Thyroid gland (tissue), 4 donors: ENCODE measurements at places on chromosomes 1 and 21.
A peak's percentile ranks its signal among the peaks of the same experiment; 100 is the strongest.

GRCh38 chr21:34355570-34355969 is 8.2 kb upstream of the KCNE2 start:
- H3K27me3 ChIP-seq: no peaks in the 10 kb centered on the region
- no peak overlapping the region for H3K27ac ChIP-seq
- no peaks in the 10 kb centered on the region for H3K4me1 ChIP-seq
- H3K36me3 ChIP-seq: no peaks in the 10 kb centered on the region
- no peak overlapping the region for H3K4me3 ChIP-seq

- DNase-seq: no peak
- H3K27me3 ChIP-seq: no peaks in the 10 kb centered on the region
- peaks cover 14% of the 10 kb centered on the region for H3K4me1 ChIP-seq
- no peak overlapping the region for H3K4me3 ChIP-seq
These were observed 91.2 kb downstream of the APP start for GRCh38 chr21:26079366-26079765.

DNA sequence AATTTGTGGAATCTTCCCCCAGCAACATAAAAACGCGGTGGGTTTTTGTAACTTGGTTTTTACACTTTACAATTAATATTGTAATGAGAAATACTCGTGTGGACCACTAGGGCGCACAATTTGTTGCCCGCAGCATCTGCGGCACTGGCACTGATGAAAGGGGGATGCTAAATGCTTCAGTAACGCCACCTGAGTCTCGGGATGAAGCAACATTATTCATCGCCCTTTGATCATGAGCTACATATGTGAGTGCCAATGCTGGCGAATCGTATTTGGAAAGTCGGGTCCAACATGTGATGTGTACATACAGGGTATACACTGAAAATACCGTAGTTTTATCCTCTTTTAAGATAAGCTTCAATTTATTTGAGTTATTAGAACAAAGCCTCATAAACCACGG is 34.2 kb upstream of the COX20 start:
- no peaks in the 10 kb centered on the region for H3K27me3 ChIP-seq
- no peaks in the 10 kb centered on the region for H3K4me1 ChIP-seq
- no peak for DNase-seq
- H3K4me3 ChIP-seq: no peak overlapping the region
- H3K27ac ChIP-seq: no peak overlapping the region
- no peaks in the 10 kb centered on the region for H3K36me3 ChIP-seq

DNA sequence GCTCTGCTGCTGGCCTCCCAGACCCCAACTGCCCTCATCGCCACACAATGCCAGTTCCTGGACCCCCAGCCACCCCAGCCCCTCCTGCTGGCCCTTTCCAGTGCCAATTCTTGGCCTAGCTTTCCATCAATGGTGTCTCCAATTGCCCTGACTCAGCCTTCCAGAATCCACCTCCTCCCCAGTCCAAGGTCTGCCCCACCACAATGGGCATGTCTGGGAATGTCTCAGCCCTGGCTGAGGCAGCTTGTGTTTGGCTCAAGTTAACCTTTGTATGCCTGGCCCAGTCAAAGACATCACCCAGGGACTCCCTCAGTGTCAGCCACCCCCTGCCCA is 16.4 kb downstream of the ALDH4A1 start:
- H3K27ac ChIP-seq: no peak overlapping the region
- H3K36me3 ChIP-seq: no peaks in the 10 kb centered on the region
- no peak for DNase-seq
- H3K27me3 ChIP-seq: no peaks in the 10 kb centered on the region

DNA sequence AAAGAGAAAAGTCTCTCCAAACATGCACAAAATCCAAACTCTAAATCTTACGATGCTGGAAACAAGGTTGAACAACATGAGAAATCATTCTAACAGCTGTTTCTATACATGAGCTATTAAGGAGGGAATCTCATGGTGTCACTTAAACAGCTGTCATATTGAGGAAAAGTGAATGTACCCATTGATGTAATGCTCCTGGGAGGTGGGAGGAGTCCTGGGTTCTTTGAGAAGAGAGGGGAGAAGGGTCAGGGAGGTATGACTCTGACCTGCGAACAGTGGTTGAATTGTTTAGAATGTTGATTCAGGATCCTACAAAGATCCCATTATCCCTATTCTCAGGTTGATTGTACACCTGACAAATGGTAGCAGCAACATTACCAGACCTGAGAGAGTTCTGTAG is 49.3 kb downstream of the ZC3H11B start:
- no peak overlapping the region for H3K27ac ChIP-seq
- H3K4me3 ChIP-seq: no peak overlapping the region
- H3K27me3 ChIP-seq: no peaks in the 10 kb centered on the region
- no peak for DNase-seq
- no peaks in the 10 kb centered on the region for H3K36me3 ChIP-seq

DNA sequence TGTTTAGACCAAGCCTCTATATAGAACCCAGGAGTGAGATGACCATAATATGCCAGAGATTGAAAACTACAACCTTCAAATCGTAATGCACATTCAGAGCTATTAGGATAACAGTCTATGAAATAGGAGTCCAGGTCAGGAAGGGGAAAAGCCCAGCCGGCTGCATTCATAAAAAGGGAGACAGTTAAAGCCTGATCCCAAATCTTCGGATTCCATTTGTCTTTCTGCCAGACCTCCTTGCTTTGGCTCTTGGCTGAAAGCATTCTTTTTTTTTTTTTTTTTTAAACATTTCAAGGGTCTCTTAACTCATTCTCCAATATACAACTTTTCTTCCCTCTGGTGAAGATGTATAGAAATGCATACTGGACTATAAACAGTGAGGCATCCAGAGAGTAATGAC is 81.1 kb downstream of the NTPCR start:
- no peaks in the 10 kb centered on the region for H3K36me3 ChIP-seq
- no peaks in the 10 kb centered on the region for H3K27me3 ChIP-seq
- H3K4me3 ChIP-seq: no peak overlapping the region
- DNase-seq: no peak
- H3K27ac ChIP-seq: no peak overlapping the region

DNA sequence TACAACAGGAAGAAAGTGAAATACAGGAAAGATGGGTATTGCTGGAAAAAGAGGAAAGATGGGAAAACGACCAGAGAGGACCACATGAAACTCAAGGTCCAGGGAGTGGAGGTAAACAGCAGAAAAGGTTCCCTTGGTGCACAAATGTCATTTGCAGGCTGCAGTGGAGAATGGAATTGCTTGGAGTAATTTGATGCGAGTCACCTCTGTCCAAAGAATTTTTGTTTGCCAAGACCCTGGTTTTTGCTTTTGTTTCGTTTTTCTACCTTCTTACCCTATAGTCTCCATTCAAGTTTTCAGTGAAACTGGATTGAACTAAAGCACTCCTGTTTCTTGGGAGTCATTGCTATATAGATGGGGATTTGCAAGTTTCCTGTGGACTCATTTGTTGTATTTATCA is 464.3 kb downstream of the CAMTA1 start:
- H3K4me3 ChIP-seq: no peak overlapping the region
- H3K27ac ChIP-seq: no peak overlapping the region
- no peaks in the 10 kb centered on the region for H3K4me1 ChIP-seq
- no peaks in the 10 kb centered on the region for H3K27me3 ChIP-seq
- no peak for DNase-seq
- H3K36me3 ChIP-seq: no peaks in the 10 kb centered on the region

GRCh38 chr1:55747408-55747841 is 532.3 kb upstream of the USP24 start:
- H3K4me1 ChIP-seq: no peaks in the 10 kb centered on the region
- H3K4me3 ChIP-seq: no peak overlapping the region
- no peak overlapping the region for H3K27ac ChIP-seq
- H3K27me3 ChIP-seq: no peaks in the 10 kb centered on the region

- no peaks in the 10 kb centered on the region for H3K36me3 ChIP-seq
- DNase-seq: no peak
- H3K4me1 ChIP-seq: peaks cover 9% of the 10 kb centered on the region
- no peaks in the 10 kb centered on the region for H3K27me3 ChIP-seq
- H3K27ac ChIP-seq: no peak overlapping the region
- H3K4me3 ChIP-seq: no peak overlapping the region
These were observed 1.4 kb upstream of the MIA3 start for GRCh38 chr1:222616525-222616924.

GRCh38 chr1:162736633-162737067 is 53.9 kb upstream of the HSD17B7 start:
- no peak overlapping the region for H3K27ac ChIP-seq
- peaks cover 11% of the 10 kb centered on the region for H3K4me1 ChIP-seq
- no peaks in the 10 kb centered on the region for H3K36me3 ChIP-seq
- DNase-seq: no peak

DNA sequence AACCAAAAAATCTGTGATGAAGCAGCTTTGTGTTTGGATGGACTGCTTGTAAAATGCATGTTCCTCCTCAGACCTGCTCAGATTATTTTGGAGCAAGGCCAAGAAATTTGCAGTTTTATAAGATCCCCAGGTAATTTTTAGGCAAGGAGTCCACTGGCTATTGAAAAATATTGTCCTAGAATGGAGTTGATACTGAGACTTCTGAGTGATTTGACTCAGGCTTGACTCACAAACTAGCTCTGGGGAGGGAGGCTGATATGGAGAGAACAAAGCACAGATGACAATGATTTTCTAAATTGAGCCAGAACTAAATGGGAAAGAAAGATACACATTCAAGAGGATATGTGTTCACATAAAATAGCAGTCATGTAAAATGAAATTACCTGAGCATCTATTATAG is 36.7 kb downstream of the AGL start:
- H3K36me3 ChIP-seq: peaks cover 2% of the 10 kb centered on the region
- no peaks in the 10 kb centered on the region for H3K4me1 ChIP-seq

DNA sequence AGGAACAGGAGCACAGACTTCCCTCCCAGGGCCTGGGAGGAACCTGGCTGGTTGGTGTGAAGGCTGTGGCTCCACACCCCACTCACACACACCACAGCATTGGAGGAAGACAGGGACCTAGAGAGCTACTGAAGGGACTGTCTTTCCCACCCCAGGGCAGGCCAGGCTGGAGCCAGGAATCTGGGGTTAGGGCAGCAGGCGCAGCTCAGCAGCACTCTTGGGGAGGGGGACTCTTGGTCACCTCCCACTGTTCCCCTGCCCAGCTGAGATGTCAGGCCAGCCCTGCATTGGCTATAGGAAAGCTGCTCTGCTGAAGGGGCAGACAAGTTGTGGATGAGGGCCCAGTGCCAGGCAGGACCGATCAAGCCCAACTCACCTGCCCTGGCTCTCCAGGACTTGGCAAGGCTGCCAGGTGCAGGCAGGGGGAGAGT is 1.6 kb upstream of the PLEKHA6 start:
- H3K36me3 ChIP-seq: no peaks in the 10 kb centered on the region
- no peaks in the 10 kb centered on the region for H3K27me3 ChIP-seq
- DNase-seq: no peak
- no peak overlapping the region for H3K4me3 ChIP-seq
- no peak overlapping the region for H3K27ac ChIP-seq

DNA sequence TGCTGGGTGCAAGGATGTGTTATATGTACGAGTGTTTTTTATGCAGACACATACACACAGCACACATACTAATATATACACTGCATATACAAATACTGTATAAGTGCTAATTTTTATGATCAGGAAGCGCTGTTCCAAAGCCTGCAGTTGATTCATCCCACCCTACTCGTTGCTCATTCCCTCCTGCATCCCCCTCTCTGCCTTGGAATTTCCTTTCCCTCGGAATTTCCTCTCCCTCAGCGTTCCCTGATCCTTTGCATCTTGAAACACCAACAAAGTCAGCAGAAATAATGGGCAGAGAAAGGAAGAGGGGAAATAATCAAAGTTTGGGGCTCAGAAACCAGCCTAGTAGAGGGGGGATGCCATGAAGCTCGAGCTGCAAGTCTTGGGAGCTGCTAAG is 98.9 kb downstream of the CSMD2 start:
- DNase-seq: no peak
- H3K36me3 ChIP-seq: no peaks in the 10 kb centered on the region
- H3K4me1 ChIP-seq: no peaks in the 10 kb centered on the region
- H3K27ac ChIP-seq: no peak overlapping the region
- H3K27me3 ChIP-seq: no peaks in the 10 kb centered on the region

DNA sequence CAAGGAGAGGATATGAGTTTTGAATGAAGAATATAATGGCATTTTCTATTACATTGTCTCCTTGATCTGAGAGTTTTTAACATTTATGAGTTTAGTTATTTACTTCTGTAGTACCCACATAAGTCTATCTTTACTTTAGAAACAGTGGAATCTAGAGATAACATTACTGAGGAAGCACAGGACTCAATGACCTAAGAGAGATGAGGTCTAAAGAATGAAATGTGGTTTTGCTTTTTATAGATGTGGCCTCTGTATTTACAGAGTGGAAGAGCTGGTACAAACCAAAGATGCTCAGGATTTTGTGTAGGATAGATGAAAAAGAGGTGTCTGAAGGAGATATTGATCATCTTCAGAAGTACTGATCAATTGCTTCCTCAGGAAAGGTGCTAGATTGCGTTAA is 177.3 kb downstream of the KCTD3 start:
- DNase-seq: no peak
- H3K36me3 ChIP-seq: no peaks in the 10 kb centered on the region
- H3K27ac ChIP-seq: no peak overlapping the region
- H3K27me3 ChIP-seq: no peaks in the 10 kb centered on the region

- H3K27ac ChIP-seq: no peak overlapping the region
- no peak overlapping the region for H3K4me3 ChIP-seq
- H3K4me1 ChIP-seq: no peaks in the 10 kb centered on the region
- no peaks in the 10 kb centered on the region for H3K36me3 ChIP-seq
- H3K27me3 ChIP-seq: no peaks in the 10 kb centered on the region
These were observed 56.9 kb downstream of the COL18A1 start for GRCh38 chr21:45461806-45462341.

DNA sequence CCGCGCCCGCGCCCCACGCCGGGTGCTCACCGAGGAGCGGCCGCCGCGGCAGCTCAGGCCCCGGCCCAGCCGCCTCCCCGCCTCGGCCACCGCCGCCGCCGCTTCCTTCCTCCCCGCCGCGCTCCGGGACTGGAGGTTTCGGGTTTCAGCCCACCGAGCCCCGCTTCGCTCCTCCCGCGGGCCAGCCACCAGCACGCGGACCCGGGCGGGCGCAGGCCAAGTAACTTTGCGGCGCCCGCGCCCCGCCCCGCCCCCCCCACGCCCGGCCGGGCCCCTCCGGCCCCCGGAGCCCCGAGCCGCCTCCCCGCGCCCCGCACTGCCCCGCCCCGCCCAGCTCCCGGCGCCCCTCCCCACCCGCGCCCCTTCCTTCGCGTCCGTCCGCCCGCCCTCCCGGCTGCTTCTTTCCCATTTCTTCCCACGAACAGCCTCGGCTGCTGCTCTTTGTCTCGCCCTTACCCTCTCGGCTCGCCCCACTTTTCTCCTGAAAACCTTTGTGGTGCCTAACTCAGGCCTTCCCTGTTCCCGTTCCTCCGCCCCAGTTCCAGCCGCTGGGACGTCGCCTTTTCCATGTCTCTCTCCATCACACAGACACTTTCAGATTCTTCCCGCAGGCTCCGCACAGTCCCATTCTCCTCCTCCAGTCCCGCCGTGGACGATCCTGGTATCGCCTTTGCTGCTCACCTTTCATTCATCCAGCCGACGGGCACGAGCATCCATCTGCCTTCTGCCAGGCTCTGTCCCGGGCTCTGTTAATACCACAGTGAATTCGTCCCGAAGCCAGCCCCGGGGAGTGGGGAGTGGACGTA is at the start of gene GPR161:
GPR161 (minus strand) TSS at position 222 of the 806 bp plus-strand sequence. CDS start 32,080 bp downstream, outside the sequence.
- peaks cover 8% of the 10 kb centered on the region for H3K4me1 ChIP-seq
- H3K27me3 ChIP-seq: no peaks in the 10 kb centered on the region
- H3K4me3 ChIP-seq: peak within 1 kb of the TSS; percentile 75
